ENCODE measurements at places on chromosomes 7 and 10. TPM values are rescaled to one million over a fixed set of nuclear protein-coding genes. Genes with fewer than 3 reads are reported as not detected.

ZCCHC24 gene
- total RNA-seq, result 47.5 TPM

DENND11 gene
- total RNA-seq, result 8.5 TPM

MMD2 gene
- total RNA-seq, result not detected

OPN1SW gene
- total RNA-seq, result not detected

PPP1R3A gene
- 133 TPM for total RNA-seq

ANKRD30A gene
- total RNA-seq, result not detected

AGAP6 gene
- total RNA-seq, result 4.7 TPM

PRKCQ gene
- total RNA-seq, result 0.16 TPM

RNF32 gene
- total RNA-seq, result not detected

AGR2 gene
- not detected for total RNA-seq

DNA sequence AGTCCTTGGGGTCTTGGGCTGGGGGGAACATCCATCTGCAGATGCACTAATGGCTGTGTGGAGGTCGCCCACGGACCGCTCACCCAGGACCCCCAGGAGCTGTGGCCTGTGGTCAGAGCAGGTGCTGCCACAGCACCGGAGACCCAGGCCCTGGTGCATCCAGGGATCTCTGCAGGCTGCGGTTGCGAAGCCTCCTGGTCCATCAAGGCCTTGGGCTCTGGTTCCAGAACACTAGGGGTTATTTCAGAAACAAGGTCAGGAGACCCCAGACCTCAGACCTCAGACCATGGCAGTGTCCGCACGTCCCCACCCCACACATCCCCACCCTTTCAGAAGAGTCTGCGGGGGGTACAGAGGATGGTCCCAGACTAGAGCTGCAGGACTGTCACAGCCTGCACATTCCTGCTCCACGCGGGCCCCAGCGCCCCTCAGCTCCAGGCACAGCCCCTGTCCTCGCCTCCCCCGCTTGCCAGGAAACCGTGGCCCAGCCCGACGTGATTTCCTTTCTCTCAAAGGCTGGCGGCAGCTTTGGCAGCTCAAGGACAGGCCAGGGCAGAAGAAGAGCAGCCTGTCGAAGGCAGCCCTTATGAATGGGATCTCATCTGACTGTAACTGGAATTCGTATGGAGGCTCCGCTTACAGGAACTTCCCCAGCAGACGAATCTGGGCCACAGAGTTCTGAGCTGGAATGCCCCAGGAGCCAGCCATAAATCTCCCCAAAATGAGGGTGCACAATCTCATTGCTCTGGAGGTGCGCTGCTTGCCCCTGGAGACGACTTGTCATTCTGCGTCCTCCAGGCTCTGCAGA lies 136.2 kb upstream of the RET start:
- no peak for DNase-seq

DNA sequence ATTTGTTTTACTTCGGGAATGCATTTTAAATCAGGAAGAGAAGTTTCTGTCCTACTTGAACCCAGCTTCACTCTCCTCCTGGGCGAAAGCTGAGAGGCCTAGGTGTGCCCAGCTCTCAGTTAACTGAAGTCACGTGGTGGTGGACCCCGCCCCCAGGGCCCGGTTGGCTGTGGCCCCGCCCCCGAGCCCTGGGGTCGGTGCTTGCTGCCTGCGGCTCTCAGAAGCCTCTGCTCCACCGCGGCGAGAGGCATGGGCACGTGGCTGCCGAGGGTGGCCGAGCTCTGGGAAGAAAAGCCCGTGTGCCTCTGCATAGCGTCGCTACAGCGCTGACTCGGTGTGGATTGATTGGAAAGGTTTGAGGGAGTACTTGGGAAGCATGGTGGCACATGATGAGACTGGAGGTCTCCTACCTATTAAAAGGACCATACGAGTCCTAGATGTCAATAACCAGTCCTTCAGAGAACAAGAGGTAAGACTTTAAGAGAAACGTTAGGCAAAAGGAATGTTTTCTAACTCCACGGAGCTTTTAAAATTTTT lies 34.1 kb downstream of the NET1 start:
- peak; percentile 92 for DNase-seq

GRCh38 chr10:29603223-29603896 lies 31.4 kb downstream of the SVIL start:
- no peak for DNase-seq

DNA sequence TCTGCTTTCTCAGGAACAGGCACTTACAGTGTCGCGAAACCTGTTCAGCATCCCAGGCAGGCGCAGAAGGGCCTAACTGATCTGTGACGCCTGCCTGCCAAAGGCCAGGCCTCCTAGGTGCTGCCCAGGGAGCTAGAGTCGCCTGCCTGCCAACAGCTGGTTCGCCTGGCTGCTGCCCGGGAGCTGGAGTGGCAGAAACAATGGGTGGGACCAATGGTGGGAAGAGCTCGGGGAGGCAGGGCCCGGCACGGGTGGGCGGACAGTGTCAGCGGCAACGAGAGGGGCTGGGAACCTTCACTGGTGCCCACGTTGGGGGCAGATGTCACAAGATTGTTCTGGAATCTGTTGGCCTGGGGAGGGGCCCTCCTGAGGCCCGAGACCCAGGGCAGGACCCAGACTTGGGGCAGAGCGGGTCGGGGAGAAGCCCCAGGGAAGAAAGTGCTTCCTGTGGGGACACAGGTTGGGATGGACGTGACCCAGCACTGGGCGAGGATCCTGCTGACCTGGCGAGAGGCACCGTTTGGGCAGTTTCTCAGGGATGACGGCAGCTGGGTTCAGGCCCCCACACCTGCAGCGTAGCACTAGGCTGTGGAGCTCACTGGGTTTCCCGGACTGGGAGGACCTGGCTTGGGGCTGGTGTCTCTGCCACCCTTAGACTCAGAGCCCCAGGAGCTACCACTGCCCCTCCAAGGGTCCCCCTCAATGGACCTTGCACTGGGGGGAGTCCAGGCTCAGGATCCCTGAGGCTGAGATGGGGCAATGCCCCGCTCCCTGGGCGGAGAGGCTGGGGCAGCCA lies 181.8 kb downstream of the ELFN1 start:
- no peak for DNase-seq

- DNase-seq, result no peak
Measured at GRCh38 chr10:27747096-27747451, 1.5 kb upstream of the MKX start.

- no peak for DNase-seq
Measured at GRCh38 chr7:75798770-75799169, 14.8 kb downstream of the CCL24 start.

- no peak for DNase-seq
Measured at GRCh38 chr10:99966306-99966705, 43.4 kb downstream of the DNMBP start.

GRCh38 chr7:151850491-151851124 lies 26.3 kb downstream of the PRKAG2 start:
- peak; percentile 11 for DNase-seq

DNA sequence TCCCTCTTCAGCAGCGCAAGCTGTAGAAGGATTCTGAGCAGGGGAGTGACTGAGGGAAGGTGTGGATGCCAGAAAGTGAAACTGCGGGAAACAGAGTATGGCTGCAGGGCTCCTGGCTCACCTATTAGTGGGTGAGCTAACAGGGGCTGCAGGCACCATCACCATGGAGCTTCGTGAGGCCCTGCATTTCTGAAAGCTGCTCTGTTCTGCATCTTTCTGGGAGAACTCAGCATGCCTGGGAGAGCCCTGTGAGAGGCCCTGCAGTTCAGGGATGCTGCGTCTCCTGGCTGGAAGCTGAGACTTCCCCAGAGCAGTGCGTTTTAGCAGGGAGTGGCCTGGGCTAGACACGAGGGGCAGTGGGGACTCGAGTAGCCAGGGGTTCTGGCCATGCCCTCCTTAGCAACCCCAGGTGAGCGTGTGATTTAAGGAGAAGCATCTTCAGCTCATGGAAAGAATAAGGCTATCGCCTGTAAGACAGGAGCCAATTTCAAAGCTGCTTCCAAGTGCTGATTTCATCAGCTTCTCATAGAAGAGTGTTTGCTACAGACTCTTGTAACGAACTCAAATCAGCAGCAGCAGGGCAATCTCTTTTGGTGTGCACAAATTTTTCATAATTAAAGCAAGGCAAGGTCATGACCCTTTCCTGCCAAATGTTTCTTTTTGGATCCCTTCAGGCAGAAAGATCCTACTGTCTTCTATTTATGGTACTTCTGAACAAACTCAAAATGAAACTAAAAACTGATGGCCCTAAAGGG lies 293.6 kb upstream of the ZNF32 start:
- DNase-seq, result no peak

DNA sequence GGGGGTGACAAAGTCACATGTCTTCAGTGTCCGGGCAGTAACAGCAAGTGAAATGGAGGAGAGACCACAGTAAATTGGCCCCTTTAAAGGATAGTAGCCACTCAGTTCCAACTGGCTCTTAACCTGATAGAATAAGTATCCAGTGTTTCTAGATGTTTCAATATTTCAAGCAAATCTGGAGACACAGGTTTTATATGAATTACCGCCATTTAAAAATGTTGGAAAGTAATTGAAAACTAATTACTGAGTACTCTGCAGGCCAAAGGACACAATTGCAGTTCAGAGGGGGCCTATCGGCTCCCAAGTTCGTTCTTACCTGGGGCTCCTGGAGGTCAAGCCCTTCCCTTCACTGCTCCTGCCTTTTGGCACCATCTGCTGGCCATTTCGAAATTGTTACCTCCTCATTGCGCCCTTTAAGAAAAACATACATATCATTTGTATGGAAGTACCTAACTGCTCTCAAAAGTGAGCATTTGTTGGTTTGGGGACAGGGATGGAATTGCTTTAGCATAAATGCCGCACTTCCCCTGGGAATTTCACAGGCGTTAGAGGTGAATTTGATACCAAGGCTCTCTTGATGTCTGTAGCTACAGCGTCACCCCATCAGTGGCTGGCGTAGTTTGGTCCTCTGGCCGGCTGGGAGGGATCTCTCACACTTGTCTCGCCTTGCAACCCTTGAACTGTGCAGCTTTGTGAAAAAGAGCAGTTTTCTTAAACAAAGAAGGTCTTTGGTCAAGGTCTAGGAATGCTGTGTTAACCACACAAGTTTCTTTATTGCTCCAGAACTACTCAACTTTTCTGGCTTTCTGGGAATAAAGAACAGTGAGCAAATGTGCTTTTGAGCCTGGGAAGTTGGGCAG lies 220.0 kb downstream of the ARHGAP21 start:
- no peak for DNase-seq

- no peak for DNase-seq
Measured at GRCh38 chr10:59016043-59016442, 160.4 kb upstream of the PHYHIPL start.

DNA sequence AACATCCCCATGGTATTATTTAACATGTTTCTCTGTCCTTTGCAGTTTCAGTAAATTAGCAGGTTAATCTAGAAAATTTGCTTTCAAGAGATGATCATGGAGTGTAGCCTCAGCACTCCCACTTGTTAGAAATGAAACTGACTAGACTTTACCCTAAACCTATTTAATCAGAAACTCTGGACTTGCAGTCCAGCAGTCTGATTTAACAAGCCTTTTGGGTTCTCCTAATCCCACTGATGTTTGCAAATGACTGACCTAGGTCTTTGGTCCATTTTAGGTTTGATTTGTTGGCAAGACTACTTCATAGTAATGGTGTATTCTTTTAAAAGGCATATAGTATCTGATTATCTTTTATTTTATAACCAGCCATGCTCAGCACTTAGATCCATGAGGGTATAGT lies 55.5 kb upstream of the SLC25A13 start:
- no peak for DNase-seq

DNA sequence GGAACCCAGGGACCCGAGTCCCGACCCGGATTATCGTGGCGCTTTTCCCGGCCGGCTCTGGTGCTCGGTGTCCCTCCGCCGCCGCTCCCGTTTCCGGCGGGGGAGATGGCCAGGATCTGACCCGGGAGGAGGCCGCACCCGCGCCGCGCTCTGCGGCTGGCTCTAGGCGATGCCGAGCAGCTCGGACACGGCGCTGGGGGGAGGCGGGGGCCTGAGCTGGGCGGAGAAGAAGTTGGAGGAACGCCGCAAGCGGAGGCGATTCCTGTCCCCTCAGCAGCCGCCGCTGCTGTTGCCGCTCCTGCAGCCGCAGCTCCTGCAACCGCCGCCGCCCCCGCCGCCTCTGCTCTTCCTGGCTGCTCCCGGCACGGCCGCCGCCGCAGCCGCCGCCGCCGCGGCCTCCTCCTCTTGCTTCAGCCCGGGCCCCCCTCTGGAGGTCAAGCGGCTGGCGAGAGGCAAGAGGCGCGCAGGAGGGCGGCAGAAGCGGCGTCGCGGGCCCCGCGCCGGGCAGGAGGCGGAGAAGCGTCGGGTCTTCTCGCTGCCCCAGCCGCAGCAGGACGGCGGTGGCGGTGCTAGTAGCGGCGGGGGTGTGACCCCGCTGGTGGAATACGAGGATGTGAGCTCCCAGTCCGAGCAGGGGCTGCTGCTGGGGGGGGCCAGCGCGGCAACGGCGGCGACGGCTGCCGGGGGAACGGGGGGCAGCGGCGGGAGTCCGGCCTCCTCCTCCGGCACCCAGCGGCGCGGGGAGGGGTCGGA lies 593 bp downstream of the CDK13 start:
- DNase-seq, result peak; percentile 61

DNA sequence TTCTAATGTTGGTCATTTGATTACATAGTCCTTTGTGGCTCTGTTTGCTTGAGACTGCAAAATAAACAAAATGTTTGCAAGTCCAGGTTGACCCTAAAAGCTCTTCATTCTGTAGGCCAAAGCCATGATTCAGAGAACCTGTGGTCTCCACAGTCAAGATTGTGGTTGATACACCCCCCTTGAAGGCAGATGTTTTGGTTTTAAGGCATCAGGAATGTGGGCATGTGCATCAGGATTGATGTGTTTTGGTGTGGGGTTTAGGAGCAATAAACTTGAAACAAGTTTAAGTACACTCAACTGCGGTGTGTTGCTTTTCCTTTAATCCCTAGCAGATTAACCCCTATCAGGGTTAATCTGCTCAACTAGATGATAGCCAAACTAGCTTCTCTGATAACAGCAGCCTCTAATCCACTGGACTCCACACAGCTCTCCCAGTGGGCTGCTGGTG lies 379.1 kb upstream of the GALNT17 start:
- DNase-seq, result no peak

- no peak for DNase-seq
Measured at GRCh38 chr7:99083068-99083651, 60.7 kb downstream of the SMURF1 start.

- no peak for DNase-seq
Measured at GRCh38 chr10:46229144-46229563, 57.6 kb upstream of the ANTXRL start.

- no peak for DNase-seq
Measured at GRCh38 chr10:20858292-20859124, 38.6 kb downstream of the NEBL start.

- DNase-seq, result no peak
Measured at GRCh38 chr10:36251068-36251467, 609.0 kb upstream of the FZD8 start.

GRCh38 chr10:34334908-34335307 lies 480.2 kb downstream of the PARD3 start:
- DNase-seq, result no peak

DNA sequence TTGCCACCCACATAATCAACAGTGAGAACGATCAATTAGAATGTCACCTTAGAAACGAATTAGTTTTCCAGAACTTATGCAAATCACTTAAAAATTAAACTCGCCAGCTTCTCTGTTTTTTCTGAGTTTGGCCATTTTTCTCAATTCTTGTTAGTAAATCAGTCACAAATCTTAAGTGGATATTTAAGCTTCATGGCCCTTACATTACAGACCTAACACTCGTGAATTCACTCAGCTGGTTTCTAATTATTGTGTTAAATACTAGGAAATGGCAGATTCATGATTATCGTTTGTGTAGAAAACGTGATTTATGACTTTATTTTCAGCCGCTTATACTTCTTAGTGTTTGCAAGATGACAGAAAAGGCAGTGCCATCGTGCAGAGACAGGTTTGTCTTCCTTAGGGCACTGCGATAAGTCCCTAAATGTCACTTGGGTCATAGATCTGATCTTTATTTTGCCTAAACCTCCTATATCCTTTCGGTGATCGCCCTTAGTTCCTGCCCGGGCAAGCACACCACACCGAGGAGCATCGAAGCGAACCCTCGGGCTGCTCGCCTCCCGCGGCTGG lies 587 bp upstream of the CELF2 start:
- DNase-seq, result no peak

GRCh38 chr7:47186316-47186715 lies 395.6 kb downstream of the TNS3 start:
- DNase-seq, result no peak
